ENCODE measurements at places on chromosomes 3 and 15.

DNA sequence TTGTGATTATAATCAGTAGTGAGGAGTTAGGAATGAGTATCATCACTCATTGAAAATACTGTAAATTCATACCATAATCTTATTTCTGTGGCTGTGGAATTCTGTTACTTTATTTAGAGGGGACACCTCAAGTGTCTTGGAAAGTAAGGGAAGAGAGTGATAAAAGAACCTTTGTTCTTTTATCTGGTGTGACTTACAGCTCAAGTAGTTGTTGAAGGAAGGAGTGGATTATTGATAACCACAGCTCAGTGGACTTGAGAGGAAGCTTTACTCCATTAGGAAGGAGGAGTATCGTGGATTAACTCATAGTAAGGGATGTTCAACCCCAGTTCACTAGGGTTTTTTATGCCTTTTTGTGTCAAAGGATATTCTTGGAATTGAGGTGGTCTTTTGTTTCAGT lies 32.2 kb upstream of the FAH start:
- no peak for DNase-seq

DNA sequence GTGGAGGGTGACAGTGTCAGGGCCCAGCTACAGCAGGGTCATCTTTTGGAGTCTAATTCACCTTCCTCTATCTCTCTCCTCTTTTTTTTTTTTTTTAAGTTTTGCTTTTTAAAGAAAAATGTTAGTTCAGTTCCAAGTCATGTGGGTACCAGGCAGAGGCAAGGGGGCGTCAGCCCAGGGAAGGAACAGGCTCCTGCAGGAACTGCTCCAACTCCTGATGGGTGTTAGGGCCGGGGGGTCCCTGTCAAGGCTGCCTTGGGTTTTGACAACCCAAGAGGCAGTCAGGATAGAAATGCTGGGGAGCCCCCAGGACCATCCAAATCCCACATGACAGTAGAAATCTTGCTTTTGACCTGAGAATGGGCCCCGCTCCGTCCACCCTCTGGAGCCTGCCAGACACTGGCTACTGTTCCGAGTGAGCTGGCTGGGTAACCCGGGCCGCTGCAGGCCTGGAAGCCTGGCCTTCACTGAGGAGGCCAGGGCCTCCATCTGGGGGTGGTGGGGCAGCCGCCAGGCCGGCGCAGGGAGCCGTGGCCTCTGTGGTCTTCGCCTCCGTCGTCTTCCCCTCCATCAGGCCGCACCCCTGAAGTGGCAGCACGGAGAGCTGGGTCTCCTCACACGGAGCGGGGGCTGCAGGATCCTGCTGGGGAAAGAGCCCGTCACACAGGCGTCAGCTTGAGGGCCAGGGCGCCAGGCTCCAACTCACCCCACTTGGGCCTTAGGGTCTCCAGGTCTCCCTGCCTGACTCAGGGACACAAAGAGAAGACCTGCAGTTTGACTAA lies 24.2 kb downstream of the RNU5B-1 start:
- DNase-seq, result no peak

- DNase-seq, result no peak
These were observed 5.3 kb upstream of the CTNNB1 start for GRCh38 chr3:41193794-41194539.

- no peak for DNase-seq
These were observed 50.1 kb downstream of the SUMF1 start for GRCh38 chr3:4416961-4417360.

DNA sequence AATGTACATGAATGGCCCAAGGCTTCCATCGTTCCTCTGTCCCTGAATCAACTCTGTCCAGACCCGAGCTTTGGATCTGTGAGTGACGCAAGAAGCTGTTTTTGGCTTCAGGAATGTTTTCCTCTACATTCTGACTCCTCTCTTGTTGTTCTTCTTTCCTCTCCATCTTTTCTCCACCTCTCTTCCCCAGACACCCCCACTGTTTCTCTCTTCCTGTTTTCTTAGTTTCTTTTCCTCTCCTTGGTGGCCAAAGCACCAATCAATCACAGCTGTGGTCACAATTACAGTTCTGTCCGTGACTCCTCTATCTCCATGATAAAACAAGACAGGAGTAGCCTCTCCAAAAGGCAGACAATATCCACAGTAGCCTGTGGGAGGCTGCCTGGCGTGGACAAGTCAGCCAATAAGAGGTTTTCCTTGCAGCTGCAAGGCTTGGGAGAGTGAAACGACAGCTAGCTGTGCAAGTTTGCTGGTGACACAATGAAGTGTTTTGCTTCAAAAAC lies 4.9 kb upstream of the TMEM212 start:
- no peak for DNase-seq

- no peak for DNase-seq
These were observed 21.8 kb upstream of the RBP1 start for GRCh38 chr3:139561255-139561817.

GRCh38 chr3:68866157-68866556 lies 66.2 kb downstream of the TAFA4 start:
- DNase-seq, result no peak

DNA sequence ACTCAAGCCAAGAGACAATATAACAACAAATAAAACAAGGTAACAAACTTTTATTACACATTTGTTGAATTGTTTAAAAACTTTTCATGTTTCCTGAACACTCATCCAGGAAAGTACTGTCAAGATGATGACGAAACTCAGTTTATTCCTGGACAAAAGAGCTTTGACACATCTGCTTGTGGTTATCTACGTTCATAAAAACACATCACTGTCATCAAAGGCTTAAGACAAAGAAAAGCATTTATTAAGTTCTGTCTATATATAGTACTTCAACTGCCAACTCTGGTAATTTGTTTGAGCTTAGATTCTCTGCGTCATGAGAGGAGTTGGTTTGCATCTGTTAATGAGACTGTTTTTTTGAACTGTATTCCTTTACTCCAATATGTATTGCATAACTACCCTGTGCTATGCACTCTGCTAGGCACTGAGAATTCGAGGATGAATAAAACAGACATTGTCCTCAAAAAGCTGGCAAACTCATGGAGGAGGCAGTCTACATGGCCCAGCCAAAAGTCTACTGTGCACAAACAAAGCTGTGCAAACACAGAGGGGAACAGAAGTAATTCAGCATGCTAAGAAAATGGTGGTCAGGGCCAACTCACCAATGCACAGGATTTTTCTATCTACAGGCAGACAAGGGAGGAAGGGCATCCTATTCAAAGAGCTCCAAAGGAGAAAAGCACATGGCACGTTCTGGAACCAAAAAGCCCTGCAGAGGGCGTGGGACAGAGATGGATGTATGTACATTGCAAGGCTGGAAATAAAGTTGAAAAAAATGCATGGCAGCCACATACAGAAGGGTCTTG lies 21.5 kb downstream of the PLD1 start:
- DNase-seq, result no peak

DNA sequence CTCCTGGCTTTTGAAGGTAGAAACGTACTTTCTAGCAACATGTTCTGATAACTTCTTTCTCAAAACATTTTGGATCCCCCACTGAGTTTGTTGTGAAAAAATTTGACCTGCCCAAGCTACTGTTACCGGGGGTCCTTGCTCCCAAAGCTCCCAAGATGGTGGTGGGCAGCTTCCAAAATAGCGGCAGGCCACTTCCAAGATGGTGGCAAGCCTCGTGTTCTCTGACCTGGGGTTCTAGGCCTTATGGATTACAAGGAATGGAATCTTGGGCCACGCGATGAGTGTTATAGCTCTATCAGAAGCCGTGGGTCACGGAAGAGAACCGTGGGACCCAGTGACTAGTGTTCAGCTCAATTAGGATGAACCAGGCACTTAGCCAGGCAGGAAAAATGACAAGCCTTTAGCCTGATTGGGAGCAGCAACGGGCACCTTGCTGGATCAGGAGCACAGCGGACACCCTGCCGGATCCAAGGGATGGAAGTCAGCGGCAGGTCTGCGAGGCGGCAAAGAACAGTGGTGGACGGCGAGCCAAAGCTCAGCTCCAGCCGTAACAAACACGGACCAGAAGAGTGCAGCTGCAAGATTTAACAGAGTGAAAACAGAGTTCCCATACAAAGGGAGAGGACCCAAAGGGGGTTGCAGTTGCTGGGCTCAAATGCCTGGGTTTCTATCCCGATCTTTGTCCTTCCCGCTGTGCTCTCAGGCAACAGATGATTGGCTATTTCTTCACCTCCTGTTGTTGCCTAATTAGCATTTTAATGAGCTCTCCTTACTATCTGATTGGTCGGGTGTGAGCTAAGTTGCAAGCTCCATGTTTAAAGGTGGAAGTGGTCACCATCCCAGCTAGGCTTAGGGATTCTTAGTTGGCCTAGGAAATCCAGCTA lies 133.3 kb downstream of the WDR72 start:
- no peak for DNase-seq

- no peak for DNase-seq
These were observed 591.1 kb downstream of the GBE1 start for GRCh38 chr3:81170298-81170697.

DNA sequence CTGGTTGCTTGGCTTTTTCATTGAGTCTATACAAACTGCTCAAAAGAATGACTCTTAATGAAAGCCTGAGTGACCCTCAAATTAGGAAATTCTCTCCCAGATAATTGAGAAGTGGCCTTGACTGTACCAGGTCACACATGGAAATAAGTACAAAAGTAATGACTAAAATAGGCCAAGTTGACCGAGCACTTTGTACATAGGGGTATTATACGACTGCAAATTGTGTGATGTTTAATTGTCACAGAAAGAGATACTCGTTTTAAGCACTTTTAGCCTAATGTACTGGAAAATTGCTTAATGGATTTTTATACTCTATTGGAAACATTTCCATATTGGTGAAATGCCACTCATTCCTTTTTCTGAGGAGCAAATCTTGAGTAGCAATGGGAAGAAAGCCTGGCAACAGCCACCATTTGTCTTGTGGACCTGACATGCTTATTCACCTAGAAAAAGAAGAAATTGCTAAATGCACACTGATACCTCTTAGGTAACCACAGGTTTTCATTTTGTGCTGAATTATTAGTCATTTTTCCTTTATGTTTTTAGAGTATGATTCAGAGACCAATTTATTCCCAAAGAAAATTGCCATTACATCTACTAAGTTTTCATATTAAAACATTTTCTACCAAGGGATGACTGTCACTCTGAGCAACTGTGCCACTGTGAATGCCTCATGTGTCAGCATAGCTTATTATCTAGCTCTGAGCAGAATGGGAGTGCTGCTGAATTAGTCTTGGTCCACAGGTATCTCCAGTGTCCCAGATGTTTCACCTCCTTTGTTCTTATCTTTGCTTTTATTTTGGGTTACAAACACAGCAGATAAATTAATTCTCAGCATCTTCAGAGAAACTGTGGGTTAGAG lies 8.9 kb upstream of the PXK start:
- DNase-seq, result no peak

GRCh38 chr3:106120356-106120755 lies 251.5 kb upstream of the CBLB start:
- no peak for DNase-seq

DNA sequence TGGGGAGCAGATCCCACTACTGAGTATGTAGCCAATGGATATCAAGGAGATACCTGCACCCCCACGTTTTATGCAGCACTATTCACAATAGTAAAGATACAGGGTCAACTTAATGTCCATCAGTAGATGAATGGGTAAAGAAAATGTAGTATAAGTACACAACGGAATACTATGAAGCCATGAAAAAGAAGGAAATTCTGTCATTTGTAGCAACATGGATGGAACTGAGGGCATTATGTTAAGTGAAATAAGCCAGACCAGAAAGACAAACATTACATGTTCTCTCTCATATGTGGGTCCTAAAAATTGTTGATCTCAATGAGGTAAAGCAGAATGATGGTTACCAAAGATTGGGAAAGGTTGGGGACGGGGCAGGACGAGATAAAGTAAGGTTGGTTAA lies 14.6 kb downstream of the PP2D1 start:
- no peak for DNase-seq

GRCh38 chr3:116849261-116849688 lies 139.7 kb downstream of the TUSC7 start:
- no peak for DNase-seq

DNA sequence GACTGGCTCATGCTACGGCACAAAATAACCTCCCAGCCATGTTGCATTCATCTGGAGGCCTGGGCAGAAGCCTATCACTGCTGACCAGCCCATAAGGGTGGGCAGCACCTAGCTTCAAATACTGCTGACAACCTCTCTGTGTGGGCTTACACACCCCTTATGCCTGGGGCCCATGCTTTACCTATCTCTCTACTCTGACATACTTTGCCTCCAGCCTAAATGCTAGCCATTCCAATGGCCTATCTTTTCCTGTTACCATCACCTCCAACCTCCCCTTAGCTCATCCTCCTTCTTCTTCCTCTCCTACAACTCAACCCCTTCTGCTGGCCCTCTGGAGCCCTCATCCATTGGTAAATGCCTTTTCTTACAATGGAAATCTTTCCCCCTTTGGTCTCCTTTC lies 41.0 kb upstream of the PPP2R3A start:
- DNase-seq, result no peak

GRCh38 chr3:119018690-119019463 lies 15.8 kb downstream of the IGSF11 start:
- DNase-seq, result no peak

DNA sequence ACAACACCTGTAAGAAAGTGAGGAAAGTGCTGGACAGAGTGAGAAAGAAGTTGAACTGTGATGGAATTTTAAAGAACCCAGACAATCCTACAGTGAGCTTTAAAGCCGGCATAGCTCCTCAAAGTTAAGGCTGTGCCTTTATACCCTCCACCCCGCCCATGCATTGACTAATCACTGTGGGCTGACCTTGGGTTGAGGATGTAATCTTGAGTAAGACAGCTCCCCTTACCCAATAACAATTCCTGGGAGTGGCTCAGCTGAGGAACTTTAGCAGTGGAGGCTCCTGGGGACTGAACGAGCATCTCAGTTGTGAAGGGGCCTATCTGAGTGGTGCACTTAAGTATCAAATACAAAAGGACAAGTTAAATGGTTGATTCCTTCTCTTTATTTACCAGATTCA lies 35.7 kb upstream of the ZNF770 start:
- DNase-seq, result no peak

- no peak for DNase-seq
These were observed 181.8 kb downstream of the SSR3 start for GRCh38 chr3:156373095-156373494.

GRCh38 chr3:16171009-16171408 lies 3.5 kb upstream of the GALNT15 start:
- DNase-seq, result no peak

DNA sequence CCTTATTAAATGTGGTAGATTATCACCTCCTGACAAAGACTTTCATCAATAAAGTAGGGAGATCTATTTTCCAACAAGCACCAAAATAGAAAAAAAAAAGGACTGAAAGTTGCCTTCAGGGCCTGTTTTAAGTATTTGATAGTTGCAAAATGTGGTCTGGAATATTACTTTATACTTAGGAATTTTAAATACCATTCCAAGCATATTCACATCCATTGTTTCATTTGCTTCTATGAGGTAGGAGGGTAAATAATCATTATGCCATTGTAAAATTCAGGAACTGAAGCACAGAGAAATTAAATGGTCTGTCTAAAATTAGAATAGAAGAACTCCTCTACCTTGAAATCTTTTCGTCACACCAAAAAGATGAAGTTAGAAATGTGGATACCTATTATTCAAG lies 110.0 kb downstream of the TMCC1 start:
- DNase-seq, result no peak

- no peak for DNase-seq
These were observed 258.1 kb downstream of the CNTN6 start for GRCh38 chr3:1350885-1351284.

Measured in NK-92 treated with Interleukin-12 subunit alpha and Interleukin-12 subunit beta, amount 100 ng/mL, for 24 hours (cell line).